ENCODE measurements at places on chromosomes 11 and 22. TPM values are rescaled to one million over a fixed set of nuclear protein-coding genes. Genes with fewer than 3 reads are reported as not detected.
A peak's percentile ranks its signal among the peaks of the same experiment; 100 is the strongest.

The KLHL35 gene
- 4.6 TPM for total RNA-seq

- DNase-seq: no peak
Measured at GRCh38 chr22:37535159-37535558, 15.9 kb upstream of the CARD10 start.

- DNase-seq: peak; percentile 33
Measured at GRCh38 chr11:28448186-28448585, 340.0 kb downstream of the METTL15 start.

- DNase-seq: no peak
Measured at GRCh38 chr11:17116117-17116516, 38.6 kb upstream of the RPS13 start.

DNA sequence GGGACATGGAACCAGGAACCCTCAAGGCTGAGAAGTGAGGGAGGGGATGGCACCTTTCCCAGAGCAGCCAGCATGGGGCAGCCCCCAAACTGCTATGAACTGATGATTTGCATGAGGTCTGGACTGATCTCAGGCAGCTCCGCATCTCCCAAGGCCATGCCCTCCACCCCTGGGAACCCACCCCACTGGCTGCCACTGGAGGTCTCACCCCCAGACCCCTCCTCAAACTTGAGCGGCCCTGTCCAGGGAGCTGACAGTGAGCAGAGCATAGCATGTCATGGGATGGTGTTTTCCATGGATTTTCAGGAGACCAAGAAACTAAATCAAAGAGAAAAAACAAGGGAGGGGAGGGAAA is 46.8 kb downstream of the NRXN2 start:
- DNase-seq: no peak

GRCh38 chr11:121282386-121282785 is 10.2 kb upstream of the SC5D start:
- peak; percentile 20 for DNase-seq

GRCh38 chr11:122563761-122564160 is 91.8 kb upstream of the UBASH3B start:
- no peak for DNase-seq

GRCh38 chr11:11845551-11845950 is 3.8 kb downstream of the USP47 start:
- DNase-seq: no peak

The LGALS12 gene
- total RNA-seq: 0.08 TPM

The ZNF74 gene
- 18.4 TPM for total RNA-seq

GRCh38 chr11:85167038-85167437 is 460.1 kb downstream of the DLG2 start:
- no peak for DNase-seq

GRCh38 chr11:102288725-102289083 is 28.6 kb upstream of the BIRC3 start:
- DNase-seq: no peak

The CELF1 gene
- 127 TPM for total RNA-seq

DNA sequence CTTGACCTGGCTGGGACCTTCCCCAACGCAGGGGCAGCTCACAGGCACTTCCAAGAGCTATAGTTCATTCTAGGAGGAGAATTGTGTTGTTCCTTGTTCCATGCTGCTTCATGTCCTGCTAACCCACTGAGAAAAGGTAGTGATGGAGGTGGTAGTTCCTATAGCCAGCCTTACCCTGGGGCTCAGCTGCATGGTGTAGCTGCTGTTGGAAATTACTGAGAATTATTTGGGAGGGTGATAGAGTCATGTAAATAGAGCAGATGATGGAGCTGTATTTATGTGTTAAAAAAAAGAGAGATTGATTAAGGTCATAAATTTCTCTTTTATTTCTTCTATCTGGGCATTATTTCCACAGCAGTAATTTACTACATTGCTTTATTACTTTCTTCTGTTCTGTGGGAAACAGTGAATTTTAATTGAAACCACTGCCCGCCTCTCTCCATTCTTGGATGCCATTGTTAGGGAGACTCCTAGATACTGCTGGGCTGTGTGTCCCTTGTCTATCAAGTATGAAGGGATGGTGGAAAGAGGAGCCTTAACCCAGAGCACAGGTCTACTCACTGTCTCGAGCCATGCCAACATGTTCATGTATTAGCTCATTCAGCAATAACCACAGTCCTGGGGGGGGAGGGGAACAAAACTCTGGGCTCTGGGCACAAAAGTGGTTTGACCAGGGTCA is 309.2 kb downstream of the FAT3 start:
- DNase-seq: no peak

Data from myocyte (in vitro differentiated cells).